ENCODE measurements at places on chromosomes 7 and 10.

- DNase-seq = no peak
Measured at GRCh38 chr10:29617880-29618340, 16.9 kb downstream of the SVIL start.

GRCh38 chr7:84013616-84014240, 180.9 kb downstream of the SEMA3A start:
- no peak for DNase-seq

GRCh38 chr10:132721725-132722124, 64.2 kb downstream of the NKX6-2 start:
- no peak for DNase-seq

DNA sequence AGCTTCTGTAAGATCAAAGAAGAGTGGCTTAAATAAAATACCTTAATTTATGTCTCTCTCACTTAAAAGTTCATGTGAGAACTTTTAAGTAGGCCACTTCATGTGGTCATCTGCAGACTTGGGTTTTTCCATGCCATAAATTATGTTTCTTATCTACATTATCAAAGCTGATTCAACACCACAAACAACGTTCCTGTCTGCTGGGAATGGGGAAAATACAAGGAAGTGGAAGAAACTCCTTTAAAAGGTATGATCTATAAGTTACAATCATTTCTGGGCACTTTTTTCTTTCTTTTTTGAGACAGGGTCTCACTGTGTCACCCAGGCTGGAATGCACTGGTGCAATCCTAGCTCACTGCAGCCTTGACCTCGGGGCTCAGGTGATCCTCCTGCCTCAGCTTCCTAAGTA, 16.9 kb upstream of the OTUD1 start:
- DNase-seq = no peak

- no peak for DNase-seq
Measured at GRCh38 chr10:132467464-132468149, 70.0 kb upstream of the INPP5A start.

GRCh38 chr10:64158551-64158950, 637.4 kb downstream of the REEP3 start:
- DNase-seq = no peak

GRCh38 chr7:90789736-90790306, 193.7 kb downstream of the CDK14 start:
- no peak for DNase-seq

DNA sequence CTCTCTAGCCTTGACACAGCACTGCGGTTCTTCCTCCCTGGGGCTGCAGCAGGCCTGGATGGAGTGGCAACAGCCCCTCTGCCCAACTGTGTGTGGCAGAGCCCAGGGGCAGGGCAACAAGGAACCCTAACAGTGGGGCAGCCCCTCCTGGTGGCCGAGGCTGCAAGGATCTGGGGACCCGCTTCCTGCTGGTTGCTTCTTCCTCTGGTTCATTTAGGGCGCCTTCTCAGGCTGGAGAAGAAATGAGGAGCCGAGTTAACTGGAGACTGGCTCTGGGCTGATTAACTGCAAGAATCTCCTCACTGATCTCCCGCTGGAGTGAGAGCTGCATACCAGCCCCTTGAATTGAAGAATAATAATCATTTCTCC, 80.1 kb upstream of the EMX2 start:
- no peak for DNase-seq

DNA sequence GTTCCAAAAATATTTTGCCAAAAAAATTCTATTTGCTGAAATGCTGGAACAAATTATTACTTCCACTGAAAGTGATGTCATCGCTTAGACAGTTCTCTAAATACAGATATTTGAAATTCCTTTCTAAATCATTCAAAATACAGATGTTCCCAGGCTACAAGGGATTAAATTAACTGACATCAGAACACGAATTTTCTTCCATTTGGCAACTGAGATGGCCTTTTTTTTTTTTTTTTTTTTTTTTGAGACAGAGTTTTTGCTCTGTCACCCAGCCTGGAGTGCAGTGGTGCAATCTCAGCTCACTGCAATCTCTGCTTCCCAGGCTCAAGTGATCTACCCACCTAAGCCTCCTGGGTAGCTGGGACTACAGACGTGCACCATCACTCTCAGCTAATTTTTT, 57.0 kb downstream of the P4HA1 start:
- no peak for DNase-seq

DNA sequence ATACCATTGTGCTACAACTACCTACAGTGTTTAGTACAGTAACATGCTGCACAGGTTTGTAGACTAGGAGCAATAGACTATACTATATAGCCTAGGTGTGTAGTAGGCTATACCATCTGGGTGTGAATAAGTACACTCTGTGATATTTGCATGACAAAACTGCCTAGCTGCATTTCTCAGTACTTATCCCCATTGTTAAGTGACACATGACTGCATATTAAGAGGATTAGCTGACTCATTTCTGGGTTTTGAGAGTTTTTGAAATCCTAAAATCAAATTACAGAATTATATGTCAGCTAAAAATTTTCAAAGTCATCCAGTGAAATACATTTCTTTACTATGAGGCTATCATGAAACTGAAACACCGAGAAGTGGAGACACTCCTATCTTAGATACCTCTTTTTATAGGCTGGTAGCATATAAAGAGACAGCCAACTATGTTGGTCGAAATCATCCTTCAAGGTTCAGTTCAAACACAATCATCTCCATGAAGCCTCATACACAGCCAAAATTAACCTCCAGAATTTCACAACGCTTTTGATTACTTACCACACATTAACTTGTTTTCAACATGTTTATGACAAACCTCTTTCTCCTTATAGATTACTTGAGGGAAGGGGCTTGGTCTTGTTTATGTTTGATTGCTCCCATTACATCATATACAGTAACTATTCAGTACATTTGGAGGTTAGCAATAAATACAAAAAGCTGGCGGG, 89.8 kb upstream of the ANK3 start:
- no peak for DNase-seq

GRCh38 chr7:32093415-32094408, 23.5 kb upstream of the PDE1C start:
- DNase-seq = no peak
